ENCODE measurements at places on chromosomes 6 and 20. TPM values are rescaled to one million over a fixed set of nuclear protein-coding genes. Genes with fewer than 3 reads are reported as not detected.
A peak's percentile ranks its signal among the peaks of the same experiment; 100 is the strongest.

The CTNNBL1 gene
- total RNA-seq = 38.7 TPM

The RAET1E gene
- total RNA-seq = 101 TPM

The EYS gene
- total RNA-seq = not detected

The ESR1 gene
- total RNA-seq = 0.80 TPM

GRCh38 chr6:37451441-37452193 lies 18.6 kb downstream of the CMTR1 start:
- no peak for ATAC-seq

DNA sequence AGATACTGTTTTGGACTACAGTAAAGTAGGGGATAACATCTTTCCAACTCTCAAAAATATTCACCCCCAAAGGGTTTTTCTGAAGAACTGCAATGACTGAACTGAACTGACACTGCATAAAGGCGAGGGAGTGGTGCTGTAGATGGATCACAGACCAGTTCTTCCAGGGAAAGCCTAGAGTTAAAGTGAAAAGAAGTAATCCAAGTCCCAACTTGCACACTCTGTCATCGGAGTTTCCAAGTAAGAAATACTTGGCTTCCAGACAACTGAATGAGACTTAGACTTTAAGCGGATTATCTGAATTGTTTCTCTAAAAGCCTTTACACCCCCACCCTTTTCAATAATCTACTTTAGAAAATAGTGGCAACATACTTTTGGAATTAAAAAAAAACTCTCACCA lies 134.1 kb upstream of the PREP start:
- ATAC-seq = peak; percentile 98

DNA sequence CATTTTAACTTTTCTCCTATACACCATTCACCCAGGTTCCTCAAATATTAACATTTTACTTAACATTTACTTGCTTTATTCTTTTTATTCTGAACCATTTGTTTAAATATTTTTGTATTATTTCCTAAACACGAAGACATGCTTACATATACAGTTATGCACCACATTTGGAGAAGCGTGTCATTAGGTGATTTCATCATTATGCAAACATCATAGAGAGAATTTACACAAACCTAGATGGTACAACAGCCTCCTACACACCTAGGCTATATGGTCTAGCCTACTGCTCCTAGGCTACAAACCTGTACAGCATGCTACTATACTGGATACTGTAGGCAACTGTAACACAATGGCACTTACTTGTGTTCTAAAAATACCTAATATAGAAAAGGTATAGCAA lies 6.6 kb downstream of the TDP2 start:
- no peak for ATAC-seq

GRCh38 chr6:130223508-130223907 lies 757 bp upstream of the SAMD3 start:
- peak; percentile 59 for ATAC-seq

DNA sequence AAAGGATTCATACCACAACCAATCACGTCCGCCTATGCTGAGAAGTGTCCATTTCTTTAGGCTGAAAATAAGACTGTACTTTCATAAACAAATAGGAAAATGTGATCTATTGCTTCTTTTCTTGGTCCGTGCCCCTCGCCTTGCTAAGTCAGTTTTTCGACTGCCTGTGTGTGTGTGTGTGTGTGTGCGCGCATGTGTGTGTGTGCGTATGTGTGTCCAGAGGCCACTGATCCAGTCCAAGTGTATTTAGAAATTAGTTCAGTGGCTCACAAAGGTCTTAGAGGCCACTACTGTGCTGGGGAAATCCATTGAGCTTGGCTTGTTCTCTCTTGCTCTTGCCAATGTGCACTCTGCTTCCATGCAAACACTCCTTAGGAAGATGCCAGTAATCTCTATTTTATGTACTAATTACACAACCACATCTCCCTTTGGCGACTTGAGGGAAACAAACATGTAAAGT lies 50.5 kb downstream of the SLC22A23 start:
- no peak for ATAC-seq

DNA sequence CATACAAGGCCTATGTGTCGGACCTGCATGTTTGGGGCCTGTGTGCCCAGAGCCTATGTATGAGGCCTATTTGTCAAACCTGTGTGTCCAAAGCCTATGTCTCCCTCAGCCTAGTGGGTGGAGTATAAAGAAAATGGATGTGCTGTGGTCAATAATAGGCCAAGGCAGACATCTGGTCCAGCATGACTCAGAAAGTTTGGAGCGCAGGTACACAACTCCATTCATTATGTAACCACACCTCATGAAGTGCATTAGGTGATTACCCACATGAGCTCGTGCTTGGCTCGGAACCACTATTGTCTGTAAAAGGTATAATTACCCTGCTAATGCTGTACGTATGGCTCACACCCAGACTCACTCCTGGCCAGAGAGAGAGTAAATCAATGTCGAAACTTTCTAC lies 302.4 kb upstream of the POU3F2 start:
- no peak for ATAC-seq
